ENCODE measurements at places on chromosomes 6 and 20.

DNA sequence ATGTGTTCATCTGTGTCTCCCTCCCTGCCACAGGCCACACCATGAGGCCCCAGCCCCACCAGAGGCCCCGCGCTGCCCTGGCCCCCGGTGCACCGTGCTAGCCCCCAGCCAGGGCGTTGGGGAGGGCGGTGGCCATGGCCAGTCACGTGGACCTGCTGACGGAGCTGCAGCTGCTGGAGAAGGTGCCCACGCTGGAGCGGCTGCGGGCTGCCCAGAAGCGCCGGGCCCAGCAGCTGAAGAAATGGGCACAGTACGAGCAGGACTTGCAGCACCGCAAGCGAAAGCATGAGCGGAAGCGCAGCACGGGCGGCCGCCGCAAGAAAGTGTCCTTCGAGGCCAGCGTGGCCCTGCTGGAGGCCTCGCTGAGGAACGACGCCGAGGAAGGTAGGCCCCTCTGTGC is 30.3 kb downstream of the PPP1R16B start:
- DNase-seq: no peak

- no peak for DNase-seq
These were observed 30.0 kb downstream of the MAP3K5 start for GRCh38 chr6:136762022-136762975.

- DNase-seq: peak; percentile 72
These were observed 41.5 kb downstream of the SH3BGRL2 start for GRCh38 chr6:79672631-79673111.

GRCh38 chr6:66103954-66104353 is 396.9 kb upstream of the EYS start:
- DNase-seq: no peak

GRCh38 chr6:38349795-38350194 is 289.9 kb downstream of the BTBD9 start:
- no peak for DNase-seq

- DNase-seq: peak; percentile 39
These were observed 264.3 kb upstream of the PLN start for GRCh38 chr6:118283766-118284165.

DNA sequence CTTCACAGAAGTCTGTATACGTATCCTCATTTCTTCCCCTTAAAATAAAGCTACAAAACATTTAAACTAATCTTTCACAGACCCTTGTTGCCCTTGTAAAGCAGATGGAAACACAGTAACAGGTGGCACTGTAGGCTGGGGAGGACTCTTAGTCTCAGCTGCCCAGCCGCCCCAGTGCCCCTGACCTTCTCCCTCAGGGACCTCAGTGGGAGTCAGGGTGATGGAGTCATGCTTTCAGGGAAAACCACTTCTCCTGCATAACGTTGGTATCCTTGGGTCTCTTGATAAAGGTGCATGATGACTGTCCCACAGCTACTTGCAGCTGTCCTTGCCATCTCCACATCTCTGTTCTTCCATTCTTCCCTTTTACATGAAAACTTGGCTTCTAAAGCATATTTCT is 198.6 kb downstream of the CDKAL1 start:
- no peak for DNase-seq

GRCh38 chr6:110331390-110331789 is 26.8 kb downstream of the METTL24 start:
- no peak for DNase-seq

GRCh38 chr6:89432875-89433251 is at the start of gene ANKRD6:
Gene ANKRD6 (plus strand): TSS chr6:89433152. CDS start chr6:89566977, 133,825 bp downstream.
- peak; percentile 91 for DNase-seq

DNA sequence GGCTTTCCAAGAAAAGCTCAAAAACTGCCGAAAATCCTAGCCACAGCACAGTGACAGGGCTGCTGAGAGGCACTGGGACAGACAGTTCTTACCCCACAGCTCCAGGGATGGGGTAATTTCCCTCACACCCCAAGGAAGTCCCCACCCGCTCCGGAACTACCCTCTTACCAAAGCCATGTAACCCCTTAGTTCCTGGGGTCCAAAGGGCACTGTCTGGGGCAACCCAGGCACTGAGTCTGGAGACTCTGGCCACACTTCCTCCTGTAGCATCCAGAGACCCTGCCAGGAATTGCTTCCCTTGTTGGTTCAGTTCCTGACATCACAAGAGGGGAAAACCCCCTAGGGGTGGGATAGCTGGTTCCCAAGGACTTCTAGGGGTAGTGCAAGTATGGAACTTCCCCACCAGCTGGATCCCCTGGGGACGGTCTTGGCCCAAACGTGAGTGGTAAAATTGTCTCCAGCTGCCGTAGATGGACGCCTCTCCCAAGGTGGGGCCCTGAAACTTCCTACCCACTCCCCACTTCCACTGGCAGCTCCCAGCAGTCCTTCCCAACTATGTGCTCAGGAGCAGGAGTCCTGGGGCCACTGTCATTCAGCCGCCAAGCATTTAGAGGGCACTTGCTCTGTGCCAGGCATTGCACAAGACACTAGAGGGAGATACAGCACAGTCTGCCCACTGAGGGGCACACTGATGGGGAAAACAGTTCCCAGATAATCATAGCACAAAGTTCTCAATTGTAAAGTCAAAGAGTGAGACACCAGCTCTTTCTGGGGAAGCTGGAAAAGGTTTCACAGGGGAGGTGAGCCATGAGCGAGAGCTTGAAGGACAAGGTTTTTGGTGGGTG is 17.2 kb upstream of the HCK start:
- DNase-seq: peak; percentile 40

GRCh38 chr6:169254456-169255316 is 1.0 kb upstream of the THBS2 start:
- DNase-seq: no peak

DNA sequence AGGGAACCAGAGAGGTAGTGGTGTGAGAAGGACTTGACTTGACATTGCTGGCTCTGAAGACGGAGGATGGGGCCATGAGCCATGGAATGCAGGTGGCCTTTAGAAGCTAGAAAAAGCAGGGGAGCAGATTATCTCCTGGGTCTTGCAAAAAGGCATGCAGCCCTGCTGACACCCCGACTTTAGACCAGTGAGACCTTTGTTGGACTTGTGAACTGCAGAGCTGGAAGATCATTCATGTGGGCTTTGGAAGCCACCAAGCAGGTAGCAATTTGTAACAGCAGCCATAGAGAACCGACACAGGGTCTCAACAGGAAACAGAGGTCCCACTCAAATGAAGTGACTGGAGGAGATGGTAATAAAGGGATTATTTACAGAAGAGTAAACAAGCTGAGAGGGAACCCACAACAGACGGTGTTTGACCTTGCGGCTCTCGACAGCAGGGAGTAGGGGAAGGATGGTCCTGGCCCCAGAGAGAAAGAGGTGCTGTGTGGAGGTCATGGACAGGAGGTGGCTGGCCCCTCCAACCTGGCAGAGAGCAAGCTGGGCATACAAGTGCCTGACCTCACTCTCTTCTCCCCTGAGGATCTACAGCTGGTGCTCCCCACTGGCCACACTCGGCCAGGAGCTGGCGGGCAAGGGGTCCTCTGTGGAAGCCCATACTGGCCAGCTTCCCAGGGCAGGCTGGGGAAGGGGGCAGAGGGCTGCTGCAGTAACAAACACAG is 43.9 kb downstream of the SLC22A23 start:
- DNase-seq: no peak

DNA sequence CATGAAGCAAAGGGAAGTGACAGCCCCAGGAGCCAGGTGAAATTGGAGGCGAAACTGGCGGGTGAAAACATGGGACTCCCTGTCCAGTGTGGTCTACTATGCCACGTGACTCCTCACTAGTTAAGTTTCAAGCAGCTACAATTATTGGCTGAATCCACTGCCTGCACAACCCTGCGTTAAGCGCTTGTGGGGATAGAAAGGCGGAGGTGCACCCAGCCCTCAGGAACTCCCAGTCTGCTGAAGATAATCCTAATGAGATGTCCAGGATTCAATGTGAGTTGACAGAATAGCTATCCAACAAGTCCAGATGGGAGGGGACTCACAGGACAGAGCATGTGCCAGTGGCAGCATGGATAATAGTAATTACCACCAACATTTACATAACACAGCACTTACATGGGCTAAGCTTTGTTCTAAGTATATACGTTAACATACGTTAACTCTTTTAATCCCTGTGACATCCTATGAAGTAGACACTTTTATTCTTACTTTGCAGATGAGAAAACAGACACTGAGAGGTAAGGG is 1.8 kb downstream of the MOCS1 start:
- no peak for DNase-seq

GRCh38 chr20:17933711-17934110 is 34.9 kb downstream of the SNX5 start:
- DNase-seq: no peak

- DNase-seq: no peak
These were observed 172.4 kb downstream of the PLCB4 start for GRCh38 chr20:9241232-9241692.

GRCh38 chr20:10171864-10172751 is 46.5 kb upstream of the SNAP25 start:
- no peak for DNase-seq

GRCh38 chr6:97465877-97466561 is 183.0 kb upstream of the MMS22L start:
- no peak for DNase-seq

DNA sequence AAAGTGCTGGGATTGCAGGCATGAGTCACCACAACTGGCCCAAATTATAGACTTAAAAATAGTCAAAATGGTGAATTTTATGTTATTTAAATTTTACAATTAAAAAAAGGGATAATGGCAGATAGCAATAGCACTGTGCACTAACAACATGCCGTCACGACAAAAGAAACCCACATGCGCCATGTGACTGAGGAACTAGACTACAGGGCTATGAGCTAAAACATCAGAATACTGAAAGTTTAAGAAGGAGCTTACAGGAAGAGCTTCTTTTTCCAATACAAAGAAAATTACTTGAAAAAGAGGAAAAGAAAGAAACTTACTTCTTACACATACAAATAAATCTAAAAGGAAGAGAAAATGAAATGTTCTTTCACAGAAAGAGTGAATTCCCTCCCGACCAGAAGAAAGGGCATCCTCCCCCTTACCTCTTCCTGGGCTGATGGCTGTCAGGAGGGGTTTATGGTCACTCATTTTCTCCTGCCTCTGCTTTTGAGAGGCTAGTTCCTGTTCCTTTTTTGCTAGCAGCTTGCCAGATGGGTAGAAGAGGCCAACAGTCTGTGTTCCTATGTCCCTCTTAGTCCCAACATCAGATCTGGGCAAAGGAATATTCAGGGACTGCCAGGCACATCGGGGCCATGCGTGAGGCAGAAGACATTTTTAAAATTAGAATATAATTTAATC is 54.5 kb downstream of the DZANK1 start:
- DNase-seq: no peak

GRCh38 chr20:61217848-61218247 is 34.2 kb upstream of the CDH4 start:
- no peak for DNase-seq

DNA sequence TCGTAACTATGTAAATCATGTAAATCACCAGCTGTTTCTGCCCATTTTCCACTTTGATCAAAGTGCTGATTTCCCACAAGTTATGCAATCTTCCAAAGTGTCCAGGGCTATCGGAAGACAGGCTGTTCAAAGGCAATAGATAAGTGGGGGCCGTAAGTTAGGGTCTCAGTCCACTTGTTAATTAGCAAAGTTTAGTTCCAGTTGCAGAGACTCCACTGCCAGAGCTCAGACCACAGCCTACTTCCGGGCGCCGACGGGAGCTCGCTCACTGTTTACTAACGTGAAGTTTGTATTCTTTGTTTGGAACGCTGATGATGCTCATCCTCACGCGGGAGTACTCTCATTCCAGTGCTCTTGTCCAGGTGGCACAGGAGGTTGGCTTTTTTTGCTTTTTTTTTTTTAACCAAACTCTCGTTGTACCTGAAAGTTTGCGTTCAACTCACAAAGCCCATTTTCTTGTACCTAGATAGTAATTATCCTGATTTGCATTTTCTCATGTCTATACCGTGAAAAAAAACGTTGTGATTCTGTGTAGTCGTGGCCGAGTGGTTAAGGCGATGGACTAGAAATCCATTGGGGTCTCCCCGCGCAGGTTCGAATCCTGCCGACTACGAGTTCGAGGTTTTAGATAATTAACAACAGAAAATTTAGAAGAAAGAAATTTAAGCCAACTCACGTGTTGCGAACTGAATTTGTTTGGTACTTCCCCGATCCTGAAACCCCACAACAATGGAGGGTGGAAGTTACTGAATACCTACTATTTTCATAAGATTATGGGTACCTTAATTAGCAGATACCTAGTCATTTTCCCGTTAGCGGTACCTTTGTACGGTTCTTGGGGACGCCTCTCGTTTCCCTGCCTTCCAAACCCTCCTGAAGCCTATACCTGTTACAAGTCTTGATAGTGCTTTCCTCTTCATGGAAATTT is 29.9 kb upstream of the ZNF184 start:
- DNase-seq: peak; percentile 73

DNA sequence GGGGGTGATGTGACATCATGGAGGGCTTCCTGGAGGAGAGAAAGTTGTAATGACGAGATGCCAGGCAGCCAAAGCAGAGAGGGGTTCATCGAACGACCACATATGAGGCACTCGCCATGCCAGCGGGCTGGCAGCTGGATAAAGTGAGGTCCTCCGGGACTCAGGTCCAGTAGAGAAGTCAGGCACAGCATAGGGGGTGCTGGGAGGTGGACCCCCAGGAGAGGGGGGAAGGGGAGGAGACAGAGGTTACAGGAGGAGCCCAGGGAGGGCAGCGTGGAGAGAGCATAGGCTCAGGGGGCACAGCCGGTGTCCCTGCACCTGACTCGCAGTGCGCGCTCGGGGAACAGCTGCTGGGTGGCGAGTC is 174.7 kb downstream of the BMP7 start:
- DNase-seq: no peak

GRCh38 chr6:121579478-121579877 is 144.0 kb downstream of the GJA1 start:
- no peak for DNase-seq

GRCh38 chr6:1226277-1227099 is 85.4 kb upstream of the FOXQ1 start:
- DNase-seq: no peak

GRCh38 chr6:44096612-44097011 is 30.6 kb downstream of the MRPL14 start:
- peak; percentile 73 for DNase-seq

DNA sequence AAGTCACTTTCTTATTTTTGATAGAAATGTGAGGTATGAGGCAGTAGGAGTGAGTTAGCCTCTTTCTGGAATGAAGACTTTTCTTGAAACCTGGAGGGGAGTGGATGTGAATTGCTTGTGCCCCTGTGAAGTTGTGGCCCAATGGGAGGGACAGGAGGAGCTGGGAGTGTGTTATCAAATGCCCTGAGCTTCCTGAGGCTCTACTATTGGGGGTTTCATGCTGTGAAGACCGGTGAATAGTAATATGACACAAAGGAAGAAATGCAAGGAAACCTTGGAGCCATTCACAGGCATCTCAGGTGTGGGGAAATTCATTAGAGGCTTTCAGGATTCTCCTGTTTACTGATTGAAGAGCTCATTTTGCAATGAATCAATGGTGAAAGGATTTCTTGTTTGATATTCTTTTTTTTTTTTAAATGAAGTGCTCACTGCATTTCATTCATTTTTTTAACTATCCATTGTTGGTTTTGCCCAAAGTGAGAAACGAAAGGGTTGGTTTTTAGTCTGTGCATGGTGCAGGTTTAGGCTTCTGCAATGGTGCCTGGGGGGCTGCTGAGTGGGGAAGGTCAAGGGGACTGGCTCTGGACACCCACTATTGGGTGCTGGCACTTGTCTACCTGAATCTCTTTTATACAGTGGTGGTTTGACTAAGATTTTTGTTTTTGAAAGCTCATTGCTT is 8.2 kb downstream of the RNF144B start:
- no peak for DNase-seq
